ENCODE measurements at places on chromosomes 3 and 15.

DNA sequence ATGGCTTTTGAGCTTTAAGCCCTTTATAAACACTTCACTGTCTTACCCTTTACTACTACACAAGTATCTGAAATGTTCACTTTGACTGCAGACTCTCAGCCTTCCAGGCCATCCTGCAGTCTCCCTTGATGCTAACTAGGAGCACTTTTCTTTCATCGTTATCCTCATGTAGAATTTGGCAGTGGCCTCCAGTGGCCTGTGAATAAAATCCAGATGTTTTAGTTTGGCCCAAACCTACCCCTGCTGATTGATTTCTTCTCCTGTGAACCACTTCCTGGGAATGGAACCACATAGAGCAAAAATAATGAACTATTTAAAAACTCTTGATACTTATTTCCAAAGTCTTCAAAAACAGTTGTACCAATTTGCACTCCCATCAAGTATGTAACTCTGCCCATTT, 271.9 kb downstream of the FEZF2 start:
- DNase-seq = no peak

DNA sequence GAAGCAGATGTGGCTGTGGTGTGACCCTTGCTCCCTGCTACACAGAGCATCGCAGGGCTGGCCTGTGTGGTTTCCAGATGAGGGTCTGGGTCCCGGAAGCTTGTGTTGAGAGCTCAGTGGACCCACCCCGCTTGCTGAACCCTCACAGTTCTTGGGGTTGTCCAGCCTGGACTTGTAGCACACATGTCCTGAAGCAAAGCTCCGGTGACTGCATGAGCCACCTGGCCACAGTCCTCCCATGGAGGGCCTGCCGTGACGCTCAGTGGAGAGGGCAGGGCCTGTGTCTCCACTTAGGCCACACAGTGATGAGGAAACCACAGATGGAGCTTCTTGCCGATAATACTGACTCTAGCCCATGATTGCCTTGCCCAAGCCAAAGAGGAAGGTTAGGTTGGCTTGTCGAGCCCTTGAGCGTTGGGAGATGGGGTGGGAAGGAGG, 62.6 kb downstream of the RGMA start:
- DNase-seq = no peak

DNA sequence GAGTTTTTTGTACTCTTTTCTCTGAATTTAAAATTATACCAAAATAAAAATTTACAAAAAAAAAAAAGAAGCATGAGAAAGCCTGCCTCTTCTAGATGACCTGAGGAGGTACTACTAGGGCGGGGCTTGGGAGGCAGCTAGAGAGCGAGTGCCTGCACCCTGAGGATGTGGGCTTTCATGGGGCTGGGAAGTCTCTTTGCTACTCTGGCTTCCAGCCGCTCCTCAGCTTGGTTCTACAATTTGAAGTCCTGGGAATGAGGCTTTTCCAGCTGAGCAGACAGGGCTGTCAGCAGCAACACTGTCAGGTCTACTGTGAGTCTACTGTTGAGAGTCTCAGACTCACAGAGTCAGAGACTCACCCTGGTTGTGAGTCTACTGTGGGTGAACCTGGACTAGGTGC, 8.2 kb upstream of the PSTPIP1 start:
- no peak for DNase-seq

- peak; percentile 14 for DNase-seq
These were observed 27.5 kb downstream of the AQP9 start for GRCh38 chr15:58165661-58166060.

GRCh38 chr3:186118692-186119091, 9.8 kb upstream of the ETV5 start:
- DNase-seq = no peak

GRCh38 chr3:104286645-104287044, 1080.1 kb upstream of the ALCAM start:
- DNase-seq = no peak

GRCh38 chr3:11211531-11212298, 57.4 kb downstream of the HRH1 start:
- no peak for DNase-seq

DNA sequence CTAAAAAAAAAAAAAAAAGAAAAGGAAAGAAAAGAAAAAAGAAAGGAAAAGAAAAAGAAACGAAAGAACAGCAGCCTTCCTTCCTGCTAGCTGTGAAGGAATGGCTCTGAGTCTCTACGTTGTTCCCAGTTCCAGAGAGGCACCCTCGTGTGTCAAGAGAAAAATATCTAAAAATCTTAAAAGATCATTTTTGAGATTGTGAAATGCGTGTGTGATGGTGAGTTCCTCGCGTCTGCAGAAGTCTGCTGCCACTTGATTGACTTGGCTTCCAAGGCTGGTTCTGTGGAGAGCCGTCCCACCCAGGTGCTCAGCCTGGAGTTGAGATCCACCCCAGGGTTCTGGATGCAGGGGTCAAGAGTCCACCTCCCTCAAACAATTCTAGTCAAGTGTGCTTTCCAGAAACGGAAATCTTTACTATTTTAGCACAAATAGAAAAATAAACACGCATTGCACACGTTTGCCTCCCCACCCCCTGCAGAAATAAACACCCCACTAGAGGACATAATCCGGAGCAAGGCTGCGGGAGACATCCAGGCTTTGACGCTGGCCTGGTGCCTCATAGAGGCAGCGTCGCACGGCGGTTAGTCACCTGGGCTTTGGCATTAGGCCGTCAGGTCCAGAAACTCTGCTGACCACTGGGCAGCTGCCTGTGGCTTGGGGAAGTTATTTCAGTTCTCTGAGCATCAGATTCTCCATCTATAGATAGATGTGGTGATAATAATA, 265.4 kb downstream of the FAM43A start:
- no peak for DNase-seq

- DNase-seq = no peak
These were observed 121.1 kb downstream of the RAB11A start for GRCh38 chr15:65990298-65990981.

DNA sequence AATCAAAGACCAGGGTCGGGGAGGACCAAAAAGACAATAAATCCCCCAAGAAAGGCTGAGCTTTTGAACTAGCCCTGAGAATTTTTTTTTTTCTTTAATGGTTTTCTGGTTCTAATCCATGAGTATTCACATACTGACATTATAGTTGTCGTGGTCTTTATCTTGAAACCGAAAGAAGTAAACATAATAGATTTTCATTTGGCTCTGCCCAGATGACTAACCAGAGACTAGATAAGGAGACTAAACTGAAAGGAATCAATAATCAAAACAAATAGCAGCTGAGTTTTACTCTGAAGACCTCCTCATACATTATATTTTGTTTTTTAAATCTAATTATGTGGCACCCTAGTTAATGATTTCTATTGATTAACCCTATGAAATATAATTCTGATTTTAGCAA, 381.4 kb downstream of the CNTN3 start:
- no peak for DNase-seq

DNA sequence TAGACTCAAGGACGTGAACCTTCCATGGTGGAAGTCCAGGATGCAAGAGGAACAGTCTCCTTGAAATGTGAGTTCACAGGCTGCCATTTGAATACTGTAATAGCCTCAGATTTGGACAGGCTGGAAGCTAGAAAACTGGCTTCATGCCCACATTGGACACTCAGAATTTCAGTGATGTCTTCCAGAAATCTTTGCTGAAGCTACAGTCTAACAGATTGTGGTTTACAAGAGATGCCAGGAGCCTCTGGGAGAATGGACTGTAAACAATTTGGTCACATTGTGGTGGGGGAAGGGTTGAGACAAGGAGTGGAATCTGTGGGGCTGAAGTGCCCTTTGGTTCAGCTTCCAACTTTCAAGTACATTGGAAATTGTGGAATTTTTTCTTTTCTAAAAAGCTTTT, 252.0 kb upstream of the PROK2 start:
- no peak for DNase-seq

- DNase-seq = no peak
These were observed 8.9 kb downstream of the GORASP1 start for GRCh38 chr3:39098473-39099000.

- DNase-seq = no peak
These were observed 322 bp upstream of the P3H2 start for GRCh38 chr3:190121061-190121377.

DNA sequence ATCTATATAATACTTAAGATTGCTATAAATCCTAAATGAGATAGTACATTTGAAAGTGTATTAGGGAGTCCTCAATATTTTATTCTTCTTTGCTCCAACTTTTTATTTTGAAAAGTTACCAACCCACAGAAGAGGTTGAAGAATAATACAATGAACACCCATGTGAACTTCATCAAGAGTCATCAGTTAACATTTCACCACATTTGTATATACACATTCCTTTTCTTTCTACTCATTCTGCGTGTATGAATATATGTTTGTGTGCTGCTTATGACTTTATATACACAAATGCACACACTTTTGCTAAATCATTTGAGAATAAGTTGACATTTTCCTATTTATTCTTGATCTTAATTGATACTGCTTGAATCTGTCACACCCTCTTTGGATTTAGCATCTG, 193.3 kb upstream of the CGNL1 start:
- no peak for DNase-seq

DNA sequence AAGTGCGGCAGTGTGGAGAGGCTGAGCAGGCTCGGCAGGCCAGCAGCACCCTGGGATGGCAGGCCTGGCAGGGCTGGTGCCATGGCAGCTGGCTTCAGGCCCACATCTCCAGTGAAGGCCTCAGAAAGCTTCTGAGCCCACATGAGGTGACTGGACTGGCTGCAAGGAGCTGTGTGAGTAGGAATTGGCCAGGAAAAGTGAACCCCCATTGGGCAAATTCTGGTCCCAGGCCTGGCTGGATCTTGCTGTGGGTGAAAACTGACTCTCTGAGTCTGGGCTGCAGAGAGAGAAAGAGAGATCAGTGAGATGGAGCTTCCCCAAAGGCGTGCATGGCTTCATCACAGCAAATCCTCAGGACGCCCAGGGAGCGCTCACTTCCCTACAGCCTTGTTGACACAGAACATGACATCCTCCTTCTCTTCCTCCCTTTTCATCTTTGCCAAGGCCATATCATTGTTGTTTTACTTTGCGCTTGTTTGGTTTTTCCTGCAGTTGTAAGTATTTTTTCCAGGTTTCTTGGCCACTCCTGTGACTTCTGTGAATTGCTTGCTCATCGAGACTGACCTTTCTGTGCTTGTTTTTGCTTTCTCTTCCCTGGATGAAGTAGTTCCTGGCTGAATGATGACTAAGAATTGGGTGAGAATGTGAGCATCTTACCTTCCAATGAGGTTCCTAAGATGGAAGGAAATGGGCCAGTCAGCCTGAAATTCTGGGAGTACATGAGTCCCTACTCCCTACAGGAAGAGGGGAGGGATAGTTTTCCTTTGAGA, 299.1 kb downstream of the TLE3 start:
- DNase-seq = no peak

Measured in NCI-H1694 treated with DMSO at 0.1 percent for 48 hours (cell line).